Fibroblast of villous mesenchyme (primary cell): ENCODE measurements at places on chromosomes 4 and X.

DNA sequence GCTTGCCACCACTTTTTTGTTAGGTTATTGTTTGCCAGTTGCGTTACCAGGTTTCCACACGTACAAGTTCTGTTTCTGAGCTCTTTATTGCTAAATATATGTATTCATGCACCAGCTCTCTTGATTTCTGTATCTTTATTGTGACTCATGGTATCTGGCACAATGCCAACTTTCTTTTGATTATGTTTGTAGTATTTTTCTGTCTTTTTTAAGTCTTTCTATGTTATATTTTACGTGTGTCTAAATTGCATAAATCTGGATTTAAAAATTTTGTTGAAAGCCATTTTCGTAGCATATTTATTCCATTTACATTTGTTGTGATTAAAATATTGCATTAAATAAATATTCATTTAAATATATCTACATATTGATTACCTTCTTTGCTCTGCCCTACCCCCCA lies 73.8 kb downstream of the KDM6A start:
- no peak for DNase-seq

- no peak for DNase-seq
Measured at GRCh38 chr4:111031596-111031995, 408.7 kb upstream of the PITX2 start.

- DNase-seq, result no peak
Measured at GRCh38 chr4:95319169-95319568, 229.6 kb downstream of the UNC5C start.

DNA sequence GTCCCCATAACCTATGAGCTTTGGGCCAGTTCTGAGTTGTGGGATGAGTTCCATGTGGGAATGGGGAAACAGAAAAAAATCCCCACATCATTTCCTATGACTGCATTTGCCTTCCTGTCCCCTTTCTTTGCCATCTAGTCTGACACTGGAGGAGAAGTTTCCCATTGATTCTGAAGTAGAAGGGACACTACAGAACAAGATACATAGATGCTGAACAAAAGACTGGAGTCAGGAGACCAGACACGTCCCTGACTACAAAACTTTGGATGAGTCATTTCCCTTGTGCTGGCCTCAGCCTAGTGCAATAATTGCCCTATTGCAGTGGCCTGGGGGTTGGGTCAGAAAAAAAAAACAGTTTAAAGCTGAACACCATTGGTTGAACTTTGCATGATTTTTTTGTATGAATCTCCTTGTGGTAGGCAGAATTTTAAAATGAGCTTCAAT lies 22.1 kb downstream of the BEX3 start:
- peak; percentile 79 for DNase-seq

GRCh38 chrX:21989384-21989783 lies 42.7 kb upstream of the PHEX start:
- no peak for DNase-seq

DNA sequence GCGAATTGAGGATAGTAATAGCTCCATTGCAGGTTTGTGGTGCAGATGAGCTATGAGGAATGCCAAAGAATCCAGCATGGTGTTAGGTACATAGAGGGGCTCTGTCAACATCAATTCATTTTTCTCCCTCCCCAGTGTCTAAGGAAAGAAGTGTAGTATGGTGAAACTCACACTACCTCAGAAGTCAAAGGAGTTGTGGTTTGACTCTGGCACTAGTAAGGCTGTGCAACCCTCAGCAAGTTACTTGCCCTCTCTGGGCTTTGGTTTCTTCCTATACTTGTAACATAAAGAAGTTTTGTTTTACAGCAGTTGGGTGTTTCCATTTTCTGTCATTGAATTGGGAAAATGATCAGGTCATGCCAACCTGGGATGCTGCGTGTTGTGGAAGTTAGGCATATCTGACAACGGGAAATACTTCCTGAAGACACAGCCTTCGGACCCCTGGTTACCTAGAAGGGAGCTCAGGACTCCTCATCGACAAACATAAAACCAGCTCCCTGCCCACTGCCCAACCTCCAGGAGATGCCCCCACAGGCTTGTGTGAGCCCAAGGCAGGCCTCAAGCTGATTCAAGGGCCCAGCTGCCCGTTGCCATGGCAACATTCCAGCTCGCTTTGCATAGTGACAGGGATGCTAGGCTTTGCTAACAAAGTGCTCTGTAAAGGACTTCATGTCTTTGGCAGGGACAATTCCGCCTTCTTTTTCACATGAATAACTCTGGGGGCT lies 71.4 kb downstream of the RTL5 start:
- no peak for DNase-seq
